NCI-H187 (cell line): ENCODE measurements at places on chromosomes 5 and 9.

DNA sequence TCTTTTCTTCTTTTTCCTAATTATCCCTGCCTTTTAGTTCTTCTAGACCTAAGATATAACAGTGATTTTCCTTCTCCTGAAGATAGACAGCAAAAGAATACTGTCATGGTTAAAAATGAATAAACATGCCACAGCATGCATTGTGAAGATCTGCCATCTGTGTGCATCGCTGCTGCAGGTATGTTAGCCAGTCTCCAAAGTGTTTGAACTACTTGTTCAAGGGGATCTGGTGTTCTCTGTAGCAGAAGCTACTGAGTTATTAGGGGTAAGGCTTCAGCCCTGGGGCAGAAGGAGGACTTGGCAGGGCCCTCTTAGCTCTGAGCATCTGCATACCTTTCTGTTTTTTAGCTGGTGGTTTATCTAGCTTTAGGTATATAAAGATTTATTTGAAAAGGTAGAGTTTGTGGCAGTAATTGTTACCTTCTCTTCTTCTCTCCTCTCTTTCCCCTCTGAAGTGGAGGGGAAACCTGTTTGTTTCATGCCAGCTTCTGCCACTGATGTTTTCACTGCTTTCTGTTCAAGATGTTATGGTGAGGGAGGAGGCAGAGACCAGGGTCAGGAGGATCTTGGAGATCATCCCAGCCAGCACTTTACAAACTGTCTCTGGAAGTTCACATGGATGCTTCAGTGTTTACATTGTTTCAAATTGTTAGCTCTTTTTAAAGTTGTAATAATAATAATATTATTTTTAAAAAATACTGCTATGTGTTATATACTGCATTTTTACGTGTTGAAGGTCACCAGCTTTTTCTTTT is 25.2 kb downstream of the GALNT10 start:
- no peak for DNase-seq

DNA sequence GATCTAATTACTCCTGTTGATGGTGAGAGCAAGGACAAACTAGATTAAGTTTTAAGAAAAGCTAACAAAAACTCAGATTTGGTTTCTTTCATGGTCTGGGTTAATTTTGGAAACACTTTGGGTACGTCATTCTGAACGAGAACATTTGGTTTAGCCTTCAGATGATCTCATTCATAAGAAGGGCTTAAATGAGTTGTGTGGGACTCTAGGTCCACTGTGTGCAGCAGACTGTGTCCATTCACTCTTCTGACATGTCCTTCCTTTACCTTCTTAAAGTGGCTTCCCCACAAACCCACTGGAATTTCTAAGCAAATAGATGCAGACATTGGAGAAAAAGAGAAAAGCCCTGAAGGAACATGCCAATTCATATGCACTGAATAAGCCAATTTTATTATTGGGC is 96.8 kb downstream of the FBXO4 start:
- no peak for DNase-seq

DNA sequence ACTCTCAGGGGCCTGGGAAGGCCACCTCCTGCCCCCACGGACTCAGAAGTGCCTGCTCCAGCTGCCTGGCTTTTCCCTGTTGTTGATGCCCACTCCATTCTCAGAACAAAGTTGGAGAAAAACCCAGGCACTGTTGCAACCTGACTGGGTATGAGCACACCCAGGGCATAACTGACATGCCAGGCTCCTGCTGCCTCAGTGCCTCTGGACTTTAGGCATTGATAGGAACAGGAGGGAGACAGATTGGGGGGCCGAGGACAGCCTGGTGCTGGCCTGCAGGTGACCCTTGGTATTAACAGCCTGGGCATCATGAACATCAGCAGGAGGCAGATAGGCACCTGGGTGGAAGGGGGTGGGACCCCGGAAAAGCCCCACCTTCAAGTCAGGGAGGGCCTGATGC is 685.9 kb upstream of the CDH10 start:
- no peak for DNase-seq

GRCh38 chr5:151717416-151717815 is 30.7 kb upstream of the SPARC start:
- no peak for DNase-seq

GRCh38 chr5:16819522-16820167 is 116.4 kb downstream of the MYO10 start:
- DNase-seq = no peak

DNA sequence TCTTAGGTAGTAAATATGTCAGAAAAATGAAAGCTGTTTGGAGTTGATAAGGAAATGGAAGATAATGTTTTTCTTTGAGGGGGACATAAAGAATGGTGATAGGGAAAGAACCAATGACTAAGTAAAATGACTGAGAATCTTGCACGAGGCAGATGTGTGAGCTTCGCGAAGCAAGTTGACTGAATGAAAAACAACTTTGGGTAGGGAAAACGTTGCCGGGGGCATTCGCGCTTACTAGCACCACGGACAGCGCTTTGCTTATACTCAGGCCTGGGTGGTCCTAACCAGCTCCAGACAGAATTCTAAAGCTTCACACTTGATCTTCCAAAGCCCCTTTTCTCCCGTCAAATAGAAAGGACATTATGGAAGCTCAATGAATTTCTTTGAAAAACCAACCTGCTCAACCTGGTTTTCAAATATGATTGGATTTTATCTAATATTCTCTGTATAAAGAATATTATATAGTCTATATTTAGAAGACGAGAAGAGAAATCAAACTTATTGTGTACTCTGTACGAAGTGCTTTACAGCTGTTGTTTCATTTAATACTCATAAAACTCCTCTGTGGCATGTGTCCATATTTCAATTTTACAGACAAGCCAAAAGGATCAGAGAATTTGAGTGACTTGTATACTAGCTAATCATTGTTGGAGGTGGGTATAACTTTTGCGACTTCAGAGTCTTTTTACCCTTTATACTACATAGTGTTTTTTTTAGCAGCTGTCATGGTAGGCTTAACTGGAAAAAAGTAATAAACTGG is 1.9 kb upstream of the CDKN2B start:
- DNase-seq = no peak

DNA sequence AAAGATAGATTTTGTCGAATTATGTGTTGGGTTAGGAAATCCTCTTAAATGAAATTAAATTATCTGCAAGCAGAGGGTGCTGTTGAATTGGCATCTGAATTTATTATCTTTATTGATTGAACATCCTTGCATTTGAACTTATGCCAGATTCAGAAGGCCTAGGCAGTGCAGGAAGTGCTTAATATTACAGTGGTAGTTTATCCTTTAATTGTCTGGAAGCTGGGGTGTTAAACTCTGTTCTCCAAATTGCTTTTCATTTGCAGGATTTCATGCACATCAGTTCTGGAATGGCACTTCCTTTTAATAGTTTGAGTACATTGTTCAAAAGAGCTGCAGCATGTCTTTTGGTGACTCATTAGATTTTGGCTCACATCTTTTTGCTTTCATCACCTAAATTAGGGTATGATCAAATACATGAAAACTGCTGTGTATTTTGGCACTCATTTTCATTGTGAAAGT is 186.3 kb downstream of the KDM4C start:
- no peak for DNase-seq

GRCh38 chr9:87517732-87518131 is 20.1 kb downstream of the DAPK1 start:
- DNase-seq = no peak

- DNase-seq = no peak
Measured at GRCh38 chr5:124665035-124665434, 81.4 kb downstream of the ZNF608 start.

DNA sequence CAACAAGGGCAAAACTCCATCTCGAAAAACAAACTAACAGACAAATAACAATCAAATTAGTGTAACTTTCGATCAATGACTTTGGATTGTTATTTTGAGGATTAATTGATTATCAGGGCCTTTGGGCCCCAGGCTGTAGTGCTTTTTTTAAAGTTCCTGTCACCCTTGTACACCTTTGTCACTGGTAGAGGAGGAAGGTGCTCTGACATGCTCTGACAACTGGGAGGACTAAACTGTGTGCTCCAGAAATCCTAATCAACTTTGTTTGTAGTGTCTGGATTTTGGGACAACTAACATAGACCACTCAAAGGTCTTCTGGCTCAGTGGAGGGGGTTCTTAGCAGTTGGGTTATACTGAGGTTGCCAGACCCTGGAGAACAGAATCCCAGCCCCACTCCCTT is 1.8 kb downstream of the TXN start:
- DNase-seq = no peak

DNA sequence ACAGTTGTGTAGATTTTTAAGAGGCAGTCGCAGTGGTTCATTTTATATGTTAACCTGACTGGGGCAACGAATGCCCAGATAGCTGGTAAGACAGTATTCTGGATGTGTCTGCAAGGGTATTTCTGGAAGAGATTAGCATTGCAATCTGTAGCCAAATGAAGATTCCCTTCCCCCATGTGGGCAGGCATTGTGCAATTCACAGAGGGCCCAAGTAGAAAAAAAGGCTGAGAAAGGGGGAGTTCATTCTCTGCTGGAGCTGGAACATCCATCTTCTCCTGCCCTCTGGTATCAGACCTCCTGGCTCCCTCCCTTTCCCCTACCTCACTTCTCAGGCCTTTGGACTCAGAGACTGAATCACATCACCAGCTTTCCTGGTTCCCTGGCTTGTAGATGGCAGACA is 70.6 kb downstream of the TENT4A start:
- DNase-seq = no peak

- DNase-seq = no peak
Measured at GRCh38 chr5:138725153-138725817, 27.9 kb upstream of the CTNNA1 start.

- DNase-seq = no peak
Measured at GRCh38 chr9:20702570-20702969, 18.5 kb downstream of the FOCAD start.

DNA sequence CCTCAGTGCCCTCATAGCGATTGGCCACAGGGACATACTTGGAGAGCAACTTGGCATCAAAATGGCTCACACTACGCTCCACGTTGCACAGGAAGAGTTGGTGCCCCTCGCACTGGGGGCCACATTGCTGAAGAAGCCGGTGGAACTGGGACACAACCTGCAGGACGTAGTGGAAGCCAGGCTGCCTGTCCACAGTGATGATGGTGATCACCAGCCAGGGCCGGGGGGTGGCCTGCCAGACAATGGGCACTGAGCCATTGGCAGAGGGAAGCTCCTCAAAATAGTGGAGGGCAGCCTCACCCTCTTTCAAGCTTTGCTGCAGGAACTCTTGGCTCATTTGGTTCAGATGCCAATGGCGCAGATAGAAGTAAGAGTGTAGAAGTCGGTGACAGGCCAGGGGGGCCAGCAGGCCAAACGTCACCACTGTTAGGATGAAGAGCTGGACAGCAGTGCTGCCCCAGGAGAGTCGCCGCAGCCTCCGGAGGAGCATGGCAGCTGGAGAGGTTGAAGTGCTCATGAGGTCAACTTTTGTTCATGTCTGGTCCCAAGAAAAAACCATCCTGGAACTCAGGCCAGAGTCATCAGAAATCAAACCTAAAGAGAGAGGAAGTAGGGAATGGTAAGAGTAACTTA is 41.1 kb upstream of the ALDOB start:
- DNase-seq = no peak

DNA sequence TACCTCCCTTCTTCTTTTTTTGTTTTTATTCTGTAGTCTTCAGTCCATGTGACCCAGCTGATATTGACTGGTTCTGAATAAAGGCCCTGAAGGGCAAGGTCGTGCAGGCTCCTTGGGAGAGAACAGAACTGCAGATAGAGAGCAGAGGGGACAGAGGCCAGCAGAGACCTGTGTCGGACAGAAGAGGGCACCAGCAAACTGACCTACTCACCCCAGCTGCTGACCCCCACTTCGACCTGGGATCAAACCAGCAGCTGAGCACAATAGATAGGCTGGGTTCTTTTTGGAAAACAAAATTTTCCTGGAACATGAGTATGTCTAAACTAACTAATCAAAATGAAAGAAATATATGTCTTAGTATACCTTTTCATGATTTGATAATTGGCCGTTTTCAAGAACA is 695.1 kb downstream of the NR2F1-AS1 start:
- DNase-seq = no peak

DNA sequence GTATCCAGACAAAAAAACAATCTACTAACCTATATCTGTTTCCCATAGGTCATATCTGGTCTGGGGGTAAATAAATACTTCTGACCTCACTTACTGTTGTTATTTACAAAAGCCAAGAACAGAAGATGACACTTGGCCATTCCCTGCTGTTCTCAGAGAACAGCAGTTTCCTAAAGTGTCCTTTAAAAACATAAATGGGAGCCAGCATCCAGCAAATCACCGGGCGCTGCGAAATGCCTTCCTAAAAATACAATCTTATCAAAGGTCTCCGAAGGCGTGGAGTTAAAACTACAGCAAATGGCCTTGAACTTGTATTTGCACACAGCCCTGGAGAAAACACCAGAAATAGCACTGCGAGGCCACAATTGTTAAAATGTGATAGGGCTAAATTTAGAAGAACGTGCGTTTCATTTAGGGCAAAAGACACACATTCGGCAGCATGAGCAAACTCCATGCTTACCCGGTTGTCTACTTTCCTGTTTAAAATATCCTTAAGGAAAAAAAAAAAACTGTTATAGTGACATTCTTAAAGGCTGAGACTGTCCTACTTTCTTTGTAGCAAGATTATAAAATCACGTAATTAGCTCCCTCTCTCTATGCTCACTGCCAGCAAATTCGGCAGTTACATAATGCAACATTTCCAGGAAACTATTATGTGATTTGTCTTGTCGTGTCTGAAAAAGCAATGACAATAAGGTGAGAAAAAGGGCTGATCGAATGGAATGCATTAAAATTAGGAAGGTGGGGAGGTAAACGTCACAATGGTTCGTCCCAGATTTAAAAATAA is 1.5 kb downstream of the NFIL3 start:
- no peak for DNase-seq

DNA sequence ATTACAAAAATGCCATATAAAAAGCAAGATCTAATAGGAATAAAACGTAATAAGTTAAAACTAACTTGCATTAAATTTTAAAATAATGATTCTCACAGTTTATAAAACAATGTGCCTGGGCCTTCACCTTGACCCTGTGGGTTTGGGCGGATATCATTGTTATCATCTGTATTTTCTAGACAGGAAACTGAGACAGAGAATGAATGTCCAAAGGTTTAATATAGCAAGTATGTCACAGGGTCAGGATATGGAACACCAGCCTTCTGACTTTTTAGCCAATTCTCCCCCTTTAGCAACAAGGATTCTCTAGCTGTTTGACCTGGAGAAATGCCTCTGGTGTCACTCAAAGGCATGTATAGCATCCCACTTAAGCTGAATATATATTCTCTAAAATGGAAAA is 67.2 kb downstream of the ITGA1 start:
- DNase-seq = no peak

DNA sequence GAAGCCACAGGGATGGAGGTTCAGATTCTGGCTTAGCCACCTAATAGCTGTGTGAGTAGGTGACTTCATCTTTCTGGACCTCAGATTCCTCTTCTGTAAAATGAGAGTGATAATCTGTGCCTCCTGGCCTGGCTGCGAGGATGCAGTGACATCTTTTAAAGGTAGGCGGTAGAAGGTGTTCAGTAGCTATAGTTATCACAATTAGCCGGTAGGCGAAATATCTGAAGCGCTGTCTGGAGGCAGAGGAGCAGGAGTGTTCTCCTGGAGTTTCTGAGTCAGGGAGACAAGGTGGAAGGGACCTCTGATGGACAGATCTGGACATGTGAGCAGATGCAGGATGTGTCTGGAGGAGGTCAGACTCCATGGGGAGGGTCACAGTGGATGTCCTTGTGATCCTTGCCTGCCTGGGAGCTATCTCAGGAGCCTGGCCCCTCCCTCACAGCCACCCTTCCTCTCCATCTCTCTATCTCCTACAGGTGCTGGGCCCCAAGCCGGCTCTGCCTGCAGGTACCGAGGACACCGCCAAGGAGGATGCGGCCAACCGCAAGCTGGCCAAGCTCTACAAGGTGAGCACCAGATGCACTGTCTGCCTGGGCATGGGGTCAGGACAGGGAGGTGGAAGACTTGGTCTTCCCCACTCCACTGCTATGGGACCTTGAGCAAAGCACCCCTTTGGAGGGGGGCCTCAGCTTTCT is 45.6 kb downstream of the GSN start:
- DNase-seq = no peak
